ENCODE measurements at places on chromosomes 12 and 14.

DNA sequence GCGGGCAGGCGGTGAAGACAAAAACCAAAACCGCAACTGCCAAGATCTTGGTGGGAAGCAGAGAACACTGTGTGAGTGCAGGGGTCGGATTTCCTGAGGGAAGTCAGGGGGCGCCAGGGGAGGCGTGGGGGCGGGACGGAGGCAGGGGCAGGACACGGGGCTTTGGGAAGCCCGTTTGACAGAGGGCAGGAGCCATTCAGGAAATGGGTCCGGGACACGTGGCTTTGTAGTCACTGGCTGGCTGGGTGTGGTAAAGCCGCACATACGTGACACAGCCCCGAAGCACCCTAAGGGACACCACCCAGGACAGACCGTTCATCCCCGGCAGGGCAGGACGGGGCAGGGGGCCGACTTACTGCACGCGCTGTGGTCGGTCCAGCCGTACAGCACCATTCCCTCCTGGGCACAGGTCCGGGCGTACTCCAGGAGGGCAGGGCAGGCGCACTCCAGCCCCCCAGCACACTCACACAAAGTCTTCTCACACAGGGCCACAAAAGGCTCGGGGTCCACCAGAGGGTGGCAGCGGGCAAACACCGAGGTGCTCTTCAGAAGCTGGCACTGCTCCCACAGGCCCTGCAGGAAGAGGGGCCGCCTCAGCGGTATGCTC, 49.4 kb downstream of the VWF start:
- peak; percentile 57 for DNase-seq

GRCh38 chr14:99217066-99217955, 54.7 kb downstream of the BCL11B start:
- DNase-seq: no peak

- DNase-seq: peak; percentile 24
Measured at GRCh38 chr14:50363714-50364111, 33.0 kb downstream of the CDKL1 start.

GRCh38 chr12:88577537-88577936, 2.7 kb downstream of the KITLG start:
- DNase-seq: peak; percentile 75

- DNase-seq: no peak
Measured at GRCh38 chr12:5944053-5944452, 1.0 kb downstream of the ANO2 start.

- DNase-seq: no peak
Measured at GRCh38 chr14:104394409-104394851, 185.1 kb upstream of the C14orf180 start.

DNA sequence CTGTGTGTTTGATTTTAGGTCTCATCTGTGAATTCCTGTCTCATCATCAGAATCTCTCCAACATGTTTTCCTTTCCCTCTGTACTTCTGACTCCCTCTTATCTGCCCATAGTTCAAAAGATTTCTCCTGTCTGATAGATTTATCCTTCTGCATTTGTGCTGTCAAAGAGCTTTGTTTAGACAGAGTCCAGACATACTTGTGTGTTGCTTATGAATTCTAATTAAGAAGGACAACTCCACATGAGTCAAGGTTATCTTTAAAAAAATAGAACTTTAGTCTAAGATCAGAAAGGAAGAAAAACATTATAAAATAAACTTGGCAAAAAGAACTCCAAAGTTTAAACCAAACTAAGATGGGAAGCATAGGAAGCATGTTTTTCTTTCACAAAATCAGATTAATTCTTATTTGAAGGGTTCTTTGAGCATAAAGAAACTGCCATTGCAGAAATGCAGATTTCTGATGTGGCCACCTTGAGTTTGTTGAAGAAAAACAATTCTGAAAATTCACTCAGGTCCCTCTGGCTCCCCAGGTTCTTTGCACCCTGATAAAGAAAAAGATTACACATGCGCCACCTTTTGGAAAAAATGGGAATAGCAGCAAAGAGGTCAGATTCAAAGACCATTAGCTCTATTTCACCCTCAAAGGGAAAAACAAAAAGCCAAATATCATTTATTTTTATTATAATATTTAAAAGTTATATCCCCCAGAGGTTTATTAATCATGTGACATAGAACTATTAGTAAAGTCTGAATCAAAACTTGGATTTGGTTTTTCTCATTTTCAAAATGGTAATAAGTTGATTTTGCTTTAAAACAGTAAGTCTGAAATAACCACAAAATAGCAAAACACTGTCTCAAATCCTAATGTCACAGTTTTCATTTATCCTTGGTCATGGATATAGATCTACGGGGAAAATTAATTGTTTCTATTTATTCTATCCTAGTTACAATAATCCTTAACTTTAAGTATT, 143.7 kb upstream of the DCN start:
- peak; percentile 66 for DNase-seq

- no peak for DNase-seq
Measured at GRCh38 chr14:36502558-36503508, 17.2 kb downstream of the NKX2-1 start.

- no peak for DNase-seq
Measured at GRCh38 chr12:4089956-4090355, 183.6 kb upstream of the CCND2 start.

DNA sequence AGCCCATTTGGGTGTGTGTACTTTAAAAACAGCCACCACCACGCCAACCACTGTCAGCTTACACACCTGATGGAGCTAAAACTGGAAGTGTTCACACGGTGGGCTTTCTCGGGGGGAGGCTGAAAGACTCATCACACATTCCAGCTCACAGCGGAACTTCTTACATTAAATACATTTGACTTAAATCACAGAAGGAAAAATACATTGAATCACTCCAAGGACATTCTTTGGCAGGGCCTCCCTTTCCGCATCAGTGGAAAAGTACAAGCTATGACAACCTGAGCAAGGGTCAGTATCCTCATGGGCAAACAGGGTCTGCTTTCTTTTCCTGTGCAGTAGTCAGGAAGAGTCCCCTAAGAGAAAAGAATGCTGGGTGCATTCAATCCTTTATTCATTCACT, 31.0 kb upstream of the TC2N start:
- no peak for DNase-seq

DNA sequence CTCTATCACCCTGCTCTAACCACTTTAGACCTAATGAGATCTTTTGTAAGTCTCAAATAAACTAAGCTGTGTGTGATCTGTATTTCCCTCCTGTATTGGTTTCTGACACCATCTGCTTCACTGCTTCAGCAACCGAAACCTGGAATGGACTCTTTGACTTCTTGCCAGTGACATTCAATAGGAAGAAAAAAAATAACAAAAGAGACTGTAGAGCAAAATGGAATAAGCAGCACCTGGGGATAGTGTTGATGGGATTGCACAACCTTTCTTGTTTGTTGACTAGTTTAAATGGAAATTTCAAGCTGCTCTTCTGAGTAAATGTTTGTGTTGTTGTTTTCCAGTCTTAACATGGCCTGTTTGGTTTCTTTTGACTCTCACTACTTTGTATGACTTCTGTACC, 888.6 kb upstream of the SEL1L start:
- DNase-seq: no peak

- DNase-seq: no peak
Measured at GRCh38 chr12:92444763-92445162, 258.0 kb upstream of the PLEKHG7 start.

DNA sequence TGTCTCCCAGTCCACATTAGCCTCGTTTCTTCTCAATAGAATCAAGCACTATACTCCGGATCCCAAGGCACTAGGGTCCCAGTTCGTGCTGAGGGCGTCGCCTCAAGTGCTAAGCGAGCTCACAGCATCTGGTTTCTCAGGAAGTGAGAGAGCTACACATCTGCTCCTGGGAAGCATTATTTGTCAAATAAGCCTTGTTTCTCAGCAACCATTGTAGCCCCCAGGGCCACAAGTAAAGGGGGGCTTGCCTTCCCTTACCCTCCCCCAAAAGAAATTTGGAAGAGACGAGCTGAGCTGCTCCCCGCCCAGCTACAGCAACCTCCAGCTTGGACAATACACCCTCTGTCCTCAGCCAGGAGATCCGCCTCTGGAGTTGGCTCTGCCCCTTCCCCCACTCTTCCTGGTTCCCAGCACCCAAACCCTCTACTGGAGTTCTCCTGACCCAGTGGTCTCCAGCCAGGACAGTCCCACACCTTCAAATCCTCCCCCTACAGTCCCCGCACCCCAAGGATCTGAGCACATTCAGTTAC, 5.7 kb upstream of the TNS2 start:
- DNase-seq: peak; percentile 23

- DNase-seq: no peak
Measured at GRCh38 chr14:81392052-81392451, 8.1 kb downstream of the STON2 start.

Measured in ELR (cell line).